ENCODE measurements at places on chromosomes 13 and 19.

DNA sequence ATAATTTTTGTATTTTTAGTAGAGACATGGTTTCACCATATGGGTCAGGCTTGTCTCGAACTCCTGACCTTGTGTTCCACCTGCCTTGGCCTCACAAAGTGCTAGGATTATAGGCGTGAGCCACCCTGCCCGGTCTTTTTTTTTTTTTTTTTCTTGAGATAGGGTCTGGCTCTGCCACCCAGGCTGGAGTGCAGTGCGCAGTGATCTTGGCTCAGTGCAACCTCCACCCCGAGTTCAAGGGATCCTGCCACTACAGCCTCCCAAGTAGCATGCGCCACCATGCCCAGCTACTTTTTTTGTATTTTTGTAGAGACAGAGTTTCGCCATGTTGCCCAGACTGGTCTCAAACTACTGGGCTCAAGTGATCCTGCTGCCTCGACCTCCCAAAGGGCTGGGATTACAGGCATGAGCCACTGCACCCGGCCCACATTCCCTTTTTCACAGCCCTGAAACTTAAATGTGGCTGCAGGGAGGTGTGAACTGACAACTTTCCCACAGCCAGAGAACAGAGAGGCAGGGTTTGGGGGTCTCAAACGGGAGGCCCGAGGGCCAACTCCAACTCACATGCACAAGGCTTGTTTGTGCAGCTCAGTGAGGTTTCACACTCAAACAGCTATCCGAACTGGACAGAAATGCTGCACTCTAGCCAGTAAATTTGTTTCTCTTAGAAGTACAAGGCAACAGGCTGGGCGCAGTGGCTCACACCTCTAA is 4.4 kb upstream of the S1PR5 start:
- DNase-seq, result no peak

GRCh38 chr19:46225558-46226004 is 4.0 kb upstream of the IGFL1 start:
- peak; percentile 18 for DNase-seq

DNA sequence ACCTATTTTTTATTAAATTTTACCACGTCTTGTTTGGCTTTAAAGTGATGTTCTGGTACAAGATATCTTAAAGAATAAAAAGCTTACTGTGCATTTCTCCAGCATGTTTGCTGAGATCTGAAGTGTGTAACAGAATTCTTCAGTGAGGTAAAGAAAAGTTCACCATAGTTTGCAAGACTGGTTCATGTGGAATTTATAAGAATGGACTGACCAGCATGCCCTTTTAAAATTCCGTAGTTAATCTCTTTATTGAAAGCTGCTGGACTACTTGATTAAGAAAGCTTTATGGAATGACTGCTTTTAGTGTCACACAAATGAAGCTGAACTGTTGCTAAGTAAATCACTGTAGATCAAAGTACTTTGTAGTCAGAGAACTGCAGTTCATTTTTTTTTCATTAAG is 119.2 kb downstream of the GPC6 start:
- DNase-seq, result no peak

DNA sequence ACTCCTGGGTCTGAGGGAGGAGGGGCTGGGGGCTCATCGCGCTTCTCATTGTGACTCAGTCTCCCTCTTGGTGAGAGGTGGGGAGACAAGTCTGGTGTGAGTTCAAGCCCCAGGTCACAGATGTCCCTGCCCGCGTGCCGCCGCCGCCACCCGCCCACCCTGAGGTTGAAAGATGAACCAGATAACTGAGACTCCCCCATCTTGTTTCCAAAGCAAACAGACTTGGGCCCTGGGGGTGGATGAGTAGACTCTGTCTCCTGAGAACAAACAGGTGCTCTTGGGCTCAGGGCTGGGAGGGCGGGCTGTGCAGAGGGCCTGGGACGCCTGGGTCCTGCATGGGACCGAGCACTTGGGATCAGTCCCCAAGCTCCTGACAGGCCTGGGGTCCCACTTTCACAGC is 567 bp downstream of the SBK2 start:
- no peak for DNase-seq

GRCh38 chr13:99689955-99690354 is 188.7 kb downstream of the TM9SF2 start:
- DNase-seq, result no peak

- DNase-seq, result no peak
These were observed 32.1 kb downstream of the SLC25A30 start for GRCh38 chr13:45385907-45386553.

DNA sequence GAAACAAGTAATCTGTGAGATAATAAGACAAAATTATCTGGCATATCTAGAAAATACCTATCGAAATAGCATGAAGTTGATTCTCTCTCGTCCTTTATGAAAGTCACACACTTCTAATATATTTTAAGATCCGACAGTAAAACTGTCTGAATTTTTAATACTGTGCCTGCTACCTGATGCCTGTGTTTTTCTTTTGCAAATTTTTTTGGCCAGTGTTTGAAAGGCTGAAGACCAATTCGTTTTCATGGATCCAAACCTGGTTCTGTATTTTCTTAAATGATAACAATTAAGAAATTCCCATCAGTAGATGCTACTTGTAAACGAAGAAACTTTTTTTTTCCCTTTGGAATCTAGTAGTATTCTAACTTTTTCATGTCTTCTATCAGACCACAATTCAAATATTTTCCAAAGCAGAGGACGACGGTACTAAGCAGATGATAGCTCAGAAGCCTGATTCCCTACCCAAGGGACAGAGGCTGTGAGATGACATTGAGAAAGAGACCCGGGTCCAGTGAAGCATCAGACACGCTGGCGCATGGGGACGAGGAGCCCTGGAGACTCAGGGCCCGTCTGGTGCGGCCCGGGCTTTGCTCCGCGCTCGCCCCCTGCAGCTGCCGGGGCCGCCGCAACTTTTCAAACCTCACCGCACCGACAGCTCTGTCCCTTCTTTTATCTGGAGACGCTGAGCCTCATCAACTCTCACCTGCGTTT is 49.5 kb upstream of the PABPC3 start:
- peak; percentile 30 for DNase-seq

GRCh38 chr13:75345193-75345592 is 136.8 kb downstream of the TBC1D4 start:
- DNase-seq, result no peak

DNA sequence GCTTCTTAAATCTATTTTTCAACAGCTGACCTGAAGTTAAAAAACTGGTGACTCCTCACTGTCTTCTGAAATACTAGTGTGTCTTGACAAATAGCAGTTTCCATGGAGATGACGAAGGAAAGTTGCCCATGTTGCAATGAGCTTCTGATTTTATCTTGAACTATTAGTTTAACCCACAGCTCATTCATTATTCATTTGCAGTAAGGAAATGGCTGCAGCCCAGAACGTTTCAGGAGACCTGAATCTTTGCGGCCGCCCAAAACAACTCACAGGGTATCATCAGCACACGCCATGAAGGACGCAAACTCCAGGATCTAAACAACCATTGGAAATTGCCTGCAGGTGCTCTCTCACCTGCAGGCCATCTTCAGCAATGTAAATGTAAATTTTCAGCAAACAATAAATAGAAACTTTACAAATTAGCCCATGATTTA is 142.5 kb downstream of the DCLK1 start:
- no peak for DNase-seq

- no peak for DNase-seq
These were observed 305.1 kb downstream of the ITGBL1 start for GRCh38 chr13:101757446-101758039.

DNA sequence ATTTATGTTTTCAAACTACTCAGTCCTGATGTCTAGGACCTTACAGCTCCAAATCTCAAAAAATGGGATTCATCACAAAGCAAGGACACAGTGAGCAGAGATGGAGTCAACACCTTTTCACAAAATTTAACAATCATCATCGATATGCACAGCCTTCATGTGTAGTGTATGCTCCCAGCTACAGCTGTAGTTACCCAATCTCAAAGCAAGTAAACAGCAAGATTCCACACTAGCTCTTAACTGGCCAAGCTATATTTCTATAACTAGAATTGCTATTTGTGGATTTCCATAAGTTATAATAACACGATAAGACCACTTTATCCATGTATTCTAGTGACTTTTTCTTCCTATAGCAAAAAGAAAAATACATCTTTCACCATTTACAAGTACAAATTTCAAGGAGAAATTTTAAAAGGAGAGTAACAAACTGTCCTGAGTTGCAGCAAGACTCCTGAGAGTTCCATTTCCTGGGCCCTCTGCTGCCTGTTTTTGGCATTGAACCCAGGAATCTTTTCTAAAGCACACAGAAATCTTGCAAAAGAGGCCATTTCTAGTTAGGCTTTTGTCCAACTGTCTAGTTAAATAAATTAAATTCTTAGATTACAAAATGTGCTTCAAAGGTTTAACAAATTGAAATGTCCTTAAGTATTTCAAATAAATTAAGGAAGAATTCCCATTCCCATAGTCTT is 460.6 kb downstream of the FGF14 start:
- no peak for DNase-seq

DNA sequence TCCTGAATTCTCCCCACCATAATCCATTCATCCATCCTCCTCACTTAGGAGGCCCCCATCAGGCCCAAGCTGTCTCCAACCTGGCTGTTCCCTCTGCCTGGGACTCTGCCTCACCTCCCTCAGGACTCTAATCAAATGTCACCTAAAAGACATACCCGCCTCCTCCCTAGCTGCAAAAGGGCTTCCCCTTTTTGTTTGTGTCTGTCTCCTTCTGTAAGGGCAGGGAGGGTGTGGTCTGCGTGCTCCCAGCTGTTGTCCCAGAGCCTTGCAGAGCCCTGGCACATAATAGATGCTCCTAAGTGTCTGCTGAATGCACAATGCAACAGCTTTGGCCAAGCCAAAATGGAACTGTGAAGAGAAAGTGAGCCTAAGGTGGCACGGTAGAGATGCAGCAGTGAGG is 4.4 kb downstream of the TRIR start:
- no peak for DNase-seq

DNA sequence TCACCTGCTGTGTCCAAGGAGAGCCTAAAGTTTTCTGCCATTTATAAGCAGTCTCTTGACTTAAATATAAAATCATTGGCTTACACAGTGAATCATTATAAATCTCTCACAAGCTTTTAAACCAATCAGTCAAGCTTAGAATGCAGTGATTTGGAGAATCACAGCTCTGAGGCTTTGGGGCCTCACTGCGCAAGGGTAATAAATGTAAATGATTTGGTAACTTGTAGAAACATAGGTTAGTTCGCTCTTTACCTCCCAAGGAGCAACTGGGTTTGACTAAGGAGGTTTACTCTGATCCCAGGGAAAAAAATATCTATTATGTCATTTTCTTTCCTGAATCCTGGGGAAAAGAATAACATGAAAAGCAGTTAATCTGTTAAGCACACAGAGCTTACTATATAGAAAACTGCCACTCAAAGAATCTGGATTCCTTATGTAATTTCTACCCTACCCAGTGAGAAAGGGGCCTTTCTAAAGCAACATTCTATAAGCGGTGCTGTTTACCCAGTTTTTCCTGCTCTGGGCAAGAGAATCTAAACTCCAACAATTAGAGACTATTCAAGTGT is 128.2 kb downstream of the MZT1 start:
- DNase-seq, result no peak

DNA sequence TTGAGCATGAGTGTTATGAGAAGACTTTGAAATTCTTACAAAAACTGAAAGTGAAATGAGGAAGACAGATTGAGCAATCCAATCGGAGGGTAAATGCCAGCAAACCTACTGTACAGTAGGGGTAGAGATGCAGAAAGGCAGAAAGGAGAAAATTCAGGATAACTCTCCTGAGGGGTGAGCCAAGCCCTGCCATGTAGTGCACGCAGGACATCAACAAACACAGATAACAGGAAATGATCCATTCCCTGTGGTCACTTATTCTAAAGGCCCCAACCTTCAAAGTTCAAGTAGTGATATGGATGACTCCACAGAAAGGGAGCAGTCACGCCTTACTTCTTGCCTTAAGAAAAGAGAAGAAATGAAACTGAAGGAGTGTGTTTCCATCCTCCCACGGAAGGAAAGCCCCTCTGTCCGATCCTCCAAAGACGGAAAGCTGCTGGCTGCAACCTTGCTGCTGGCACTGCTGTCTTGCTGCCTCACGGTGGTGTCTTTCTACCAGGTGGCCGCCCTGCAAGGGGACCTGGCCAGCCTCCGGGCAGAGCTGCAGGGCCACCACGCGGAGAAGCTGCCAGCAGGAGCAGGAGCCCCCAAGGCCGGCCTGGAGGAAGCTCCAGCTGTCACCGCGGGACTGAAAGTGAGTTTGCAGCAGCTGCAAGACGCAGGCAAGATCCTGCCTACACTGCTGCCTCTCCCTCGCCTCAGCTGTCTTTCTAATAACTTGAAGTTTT is at the start of gene TNFSF13B:
TNFSF13B (plus strand) TSS at position 118 of the 728 bp plus-strand sequence; CDS start at position 296, 178 bp downstream.
- DNase-seq, result peak; percentile 12

DNA sequence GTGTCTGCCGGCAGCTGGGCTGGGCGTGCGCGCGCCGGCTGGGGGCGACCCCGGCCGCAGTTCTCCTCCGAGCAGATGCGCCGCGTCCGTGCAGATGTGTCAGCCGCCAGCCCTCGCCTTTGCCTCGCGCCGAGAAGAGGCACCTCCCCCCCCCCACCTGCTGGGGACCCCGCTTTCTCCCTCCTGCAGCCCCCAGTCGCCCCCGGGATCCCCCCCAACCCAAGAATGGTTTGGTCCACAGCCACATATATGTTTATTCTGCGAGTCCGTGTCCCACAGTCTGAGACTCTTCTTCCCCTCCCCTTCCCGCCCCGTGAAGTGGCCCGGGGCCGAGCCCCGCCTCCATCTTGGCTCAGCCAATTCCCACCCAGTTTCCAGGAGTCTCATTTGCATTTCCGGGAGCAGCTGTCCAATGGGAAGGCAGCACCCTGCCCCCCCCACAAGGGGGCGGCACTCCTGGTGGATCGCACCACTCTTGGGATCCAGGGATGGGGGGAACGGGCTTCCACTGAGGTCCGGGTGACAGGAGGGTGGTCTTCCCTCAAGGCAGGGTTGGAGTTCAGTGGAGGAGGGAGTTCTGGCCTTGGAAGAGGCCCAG is 8.6 kb downstream of the ISOC2 start:
- peak; percentile 54 for DNase-seq

- no peak for DNase-seq
These were observed 91.1 kb downstream of the STOML3 start for GRCh38 chr13:38899571-38899970.

- DNase-seq, result no peak
These were observed 81.1 kb downstream of the COL4A1 start for GRCh38 chr13:110225609-110226574.

- no peak for DNase-seq
These were observed 38.1 kb downstream of the RNF17 start for GRCh38 chr13:24802074-24802473.

DNA sequence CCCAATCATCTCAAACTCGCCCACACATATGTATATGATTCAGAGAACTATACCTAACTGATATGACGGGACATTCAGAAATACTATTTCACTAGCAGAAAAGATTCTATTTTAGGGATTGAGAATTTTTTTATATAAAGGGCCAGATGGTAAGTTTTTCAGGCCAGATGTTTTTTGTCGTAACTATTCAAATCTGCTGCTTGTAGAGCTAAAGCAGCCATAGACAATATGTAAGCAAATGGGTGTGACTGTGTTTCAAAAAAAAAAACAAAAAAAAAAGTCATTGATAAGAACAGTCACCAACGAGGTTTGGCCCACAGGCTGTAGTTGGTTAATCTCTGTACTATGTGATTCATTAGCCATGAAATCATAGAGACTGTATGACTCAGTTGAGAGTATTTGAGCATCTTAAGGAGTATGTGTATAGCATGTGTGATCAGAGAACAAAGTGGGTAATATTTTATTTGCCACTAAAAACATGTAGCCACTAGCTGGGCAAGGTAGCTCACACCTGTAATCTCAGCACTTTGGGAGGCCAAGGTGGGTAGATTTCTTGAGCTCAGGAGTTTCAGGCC is 2724.7 kb downstream of the PCDH9 start:
- DNase-seq, result no peak

All from endothelial cell (in vitro differentiated cells).